ENCODE measurements at places on chromosomes 11 and 22.

GRCh38 chr22:31695423-31695822 lies 33.4 kb upstream of the PISD start:
- no peak for DNase-seq

DNA sequence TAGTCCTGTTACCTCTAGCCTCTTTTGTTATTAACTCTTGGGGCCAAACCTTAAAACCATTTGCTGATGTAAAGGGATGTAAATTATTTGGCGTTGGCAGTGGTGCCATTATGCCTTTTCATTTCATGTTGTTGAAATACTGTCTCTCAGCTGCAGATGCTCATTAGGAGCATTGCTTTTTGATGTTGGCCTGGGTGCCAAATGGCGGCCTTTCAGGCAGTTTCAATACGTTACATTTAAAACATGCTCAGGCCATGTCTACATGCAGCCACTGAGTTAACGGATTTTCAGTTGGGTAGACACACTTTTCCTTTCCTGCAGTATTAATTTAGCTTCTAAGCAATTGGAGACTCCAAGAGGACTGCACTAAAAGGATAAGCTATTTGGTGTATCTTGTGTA lies 5.3 kb downstream of the NCAM1 start:
- DNase-seq, result no peak

DNA sequence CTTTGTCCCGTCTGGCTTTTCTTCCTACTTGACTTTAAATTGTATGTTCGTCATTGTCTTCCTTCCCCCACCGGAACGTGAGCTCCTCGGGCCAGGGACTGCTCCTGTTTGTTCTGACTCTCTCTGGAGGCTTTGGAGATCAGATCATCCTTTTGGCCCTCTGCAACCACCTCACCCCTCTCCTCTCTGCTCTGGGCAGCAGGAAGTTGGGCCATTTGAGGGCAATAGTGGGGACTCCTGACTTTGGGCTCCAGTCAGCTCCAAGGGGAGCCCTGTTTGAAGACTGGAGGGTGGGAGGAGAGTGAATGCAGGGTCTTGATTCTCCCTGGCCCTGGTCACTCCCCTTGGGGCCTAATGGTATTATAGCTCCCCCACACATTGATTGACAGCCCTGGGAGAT lies 186.3 kb upstream of the B3GAT1 start:
- DNase-seq, result no peak

DNA sequence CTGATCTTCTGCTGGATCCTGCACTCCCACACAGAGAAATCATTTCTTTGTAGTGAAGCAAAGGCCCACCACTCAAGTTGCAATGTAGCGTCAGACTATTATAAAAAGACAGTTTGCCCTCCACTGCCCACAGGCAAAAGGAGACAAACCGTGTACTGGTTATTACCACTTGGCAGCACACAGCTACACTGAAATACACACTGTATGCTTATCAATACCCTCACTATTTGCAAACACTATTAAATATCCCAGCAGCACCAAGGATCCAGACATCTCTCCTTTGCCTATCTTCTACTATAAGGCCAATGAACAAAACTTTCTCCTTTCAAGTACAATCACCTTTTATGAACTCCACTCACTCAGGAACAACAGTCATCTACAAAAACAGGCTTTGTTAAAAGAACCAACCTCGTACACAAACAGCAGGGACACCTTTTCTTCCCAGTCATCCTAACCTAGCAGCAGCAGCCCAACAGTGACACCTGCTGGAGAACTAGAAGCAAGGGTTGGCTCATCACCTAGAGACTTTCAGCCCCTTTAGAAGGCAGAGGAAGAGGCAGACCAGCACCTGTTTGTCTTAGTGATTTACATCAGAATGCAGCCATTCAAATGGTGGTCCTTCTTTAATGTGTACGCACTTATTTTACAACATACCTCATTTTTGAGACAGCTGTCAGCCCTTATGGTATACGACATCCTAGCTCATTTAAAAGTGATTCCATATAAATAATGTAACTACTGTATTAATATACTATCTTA lies 56.1 kb downstream of the AMBRA1 start:
- peak; percentile 76 for DNase-seq

DNA sequence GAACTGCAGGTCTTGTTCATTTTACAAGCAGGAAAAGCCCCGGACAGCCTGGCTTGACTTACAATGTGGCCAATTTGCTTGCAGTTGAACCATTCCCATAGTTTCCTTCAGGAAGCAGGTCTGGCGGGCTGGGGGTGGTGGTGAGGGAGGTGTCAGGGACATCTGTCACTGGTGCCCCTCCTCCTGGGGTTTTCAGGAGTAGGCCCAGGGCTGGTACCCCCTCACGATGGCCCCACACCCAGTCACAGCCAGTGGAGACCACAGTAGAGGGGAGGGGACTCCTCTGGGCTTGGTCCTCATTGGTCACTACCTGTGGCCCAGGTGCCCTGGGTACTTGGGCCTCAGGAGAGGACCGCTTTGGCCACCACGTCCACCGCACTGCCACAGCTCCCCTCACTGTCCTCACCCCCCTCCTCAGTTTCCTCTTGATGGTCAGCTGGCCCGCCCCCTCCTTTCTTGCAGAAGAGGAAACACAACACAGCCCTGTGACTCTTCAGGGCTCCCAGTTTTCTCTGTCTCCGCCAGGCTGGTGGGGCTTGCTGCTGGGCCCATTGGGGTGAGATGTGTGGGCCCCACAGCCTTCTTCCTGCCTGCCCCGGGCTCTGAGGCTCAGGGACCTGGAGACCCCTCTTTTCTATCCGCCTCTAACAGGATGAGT lies 39.8 kb upstream of the SHISAL1 start:
- no peak for DNase-seq

GRCh38 chr11:29159552-29160465 lies 857.0 kb downstream of the KCNA4 start:
- no peak for DNase-seq

- DNase-seq, result no peak
Observed at GRCh38 chr11:20388096-20389055, 860 bp downstream of the PRMT3 start.

- DNase-seq, result no peak
Observed at GRCh38 chr11:64384028-64384737, 25.2 kb downstream of the RPS6KA4 start.

- DNase-seq, result peak; percentile 86
Observed at GRCh38 chr22:39266398-39267030, 21.7 kb upstream of the PDGFB start.

Measured in activated CD4-positive, alpha-beta memory T cell treated with anti-CD3 and anti-CD28 coated beads for 36 hours (primary cell).